ENCODE measurements at places on chromosomes 12 and 14. TPM values are rescaled to one million over a fixed set of nuclear protein-coding genes. Genes with fewer than 3 reads are reported as not detected.

Gene INSM2
- not detected for total RNA-seq

Gene OR10G2
- total RNA-seq = not detected

Gene EFS
- 0.07 TPM for total RNA-seq

Gene RNF212B
- total RNA-seq = not detected

Gene MORN3
- total RNA-seq = 0.22 TPM

Gene SDSL
- total RNA-seq = 9.1 TPM

Gene DHH
- 2.3 TPM for total RNA-seq

Gene NUAK1
- total RNA-seq = 0.02 TPM

Gene CLEC7A
- total RNA-seq = not detected

Gene PPFIA2
- not detected for total RNA-seq

Gene VWF
- 0.53 TPM for total RNA-seq

Gene CHURC1
- 38.7 TPM for total RNA-seq

Gene HOXC4
- total RNA-seq = 1.1 TPM

DNA sequence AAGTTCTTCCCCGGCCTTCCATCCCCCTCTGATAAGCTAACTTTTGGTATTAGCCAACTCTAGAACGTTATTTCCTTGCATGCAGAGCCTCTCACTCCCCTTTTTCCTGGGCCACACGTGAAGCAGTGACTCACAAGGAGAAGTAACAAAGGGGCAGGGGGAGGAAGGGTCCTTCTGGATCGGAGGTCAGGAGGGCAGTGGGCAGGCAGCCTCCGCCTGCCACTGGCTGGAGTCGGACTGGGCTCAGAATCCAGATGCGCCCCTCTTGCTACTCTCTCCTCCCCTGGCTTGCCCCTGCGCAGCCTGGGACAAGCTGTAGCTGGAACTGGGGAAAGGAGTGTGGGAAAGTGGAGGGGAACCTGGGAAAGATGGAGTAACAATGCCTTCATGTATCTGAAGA is 55.0 kb downstream of the TPCN1 start:
- H3K27me3 ChIP-seq = no peaks in the 10 kb centered on the region
- H3K27ac ChIP-seq = no peak overlapping the region
- H3K36me3 ChIP-seq = peaks cover 51% of the 10 kb centered on the region
- no peak for DNase-seq

- no peak overlapping the region for H3K4me3 ChIP-seq
- no peak for DNase-seq
- no peak overlapping the region for H3K27ac ChIP-seq
Measured at GRCh38 chr14:38420048-38420447, 164.2 kb upstream of the CLEC14A start.

- peaks cover 17% of the 10 kb centered on the region for H3K4me1 ChIP-seq
- H3K27me3 ChIP-seq = no peaks in the 10 kb centered on the region
- no peak overlapping the region for H3K4me3 ChIP-seq
- peak overlapping the region; percentile 55 for H3K27ac ChIP-seq
Measured at GRCh38 chr12:24743941-24744793, 204.7 kb downstream of the BCAT1 start.

DNA sequence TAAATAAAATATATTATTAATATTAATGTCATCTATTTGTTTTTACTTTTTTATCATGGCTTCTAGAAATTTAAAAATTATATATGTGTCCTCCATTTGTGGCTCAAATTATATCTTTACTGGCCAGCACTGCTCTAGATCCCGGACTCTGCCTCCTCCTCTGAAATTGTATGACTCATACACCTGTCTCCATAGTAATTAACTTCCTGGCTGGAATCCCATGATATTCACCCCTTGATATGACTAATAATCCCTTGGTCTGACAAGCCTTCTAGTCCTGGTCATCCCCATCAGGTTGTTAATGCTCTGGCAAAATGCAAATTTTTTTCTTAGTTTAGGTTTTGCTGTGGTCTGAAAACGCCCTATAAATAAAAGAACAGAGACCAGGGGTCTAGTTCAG is 116.2 kb downstream of the BMP4 start:
- no peaks in the 10 kb centered on the region for H3K36me3 ChIP-seq
- H3K4me3 ChIP-seq = no peak overlapping the region
- no peak for DNase-seq
- no peaks in the 10 kb centered on the region for H3K4me1 ChIP-seq
- no peaks in the 10 kb centered on the region for H3K27me3 ChIP-seq
- H3K27ac ChIP-seq = no peak overlapping the region

- H3K4me3 ChIP-seq = peak within 1 kb of the TSS; percentile 58
- peak within 1 kb of the TSS; percentile 87 for H3K27ac ChIP-seq
- no peaks in the 10 kb centered on the region for H3K27me3 ChIP-seq
- H3K36me3 ChIP-seq = no peaks in the 10 kb centered on the region
Measured at GRCh38 chr12:101876861-101877805, at the start of gene DRAM1. Gene DRAM1 (plus strand): TSS chr12:101877580. CDS start chr12:101877790, 210 bp downstream.

- H3K36me3 ChIP-seq = peaks cover 17% of the 10 kb centered on the region
- H3K4me3 ChIP-seq = no peak overlapping the region
- no peak overlapping the region for H3K27ac ChIP-seq
- no peak for DNase-seq
Measured at GRCh38 chr14:74840603-74841030, 35.3 kb downstream of the PROX2 start.

- H3K36me3 ChIP-seq = peaks cover 22% of the 10 kb centered on the region
- DNase-seq = no peak
- H3K27ac ChIP-seq = no peak overlapping the region
Measured at GRCh38 chr14:91142214-91142668, 28.4 kb downstream of the DGLUCY start.

DNA sequence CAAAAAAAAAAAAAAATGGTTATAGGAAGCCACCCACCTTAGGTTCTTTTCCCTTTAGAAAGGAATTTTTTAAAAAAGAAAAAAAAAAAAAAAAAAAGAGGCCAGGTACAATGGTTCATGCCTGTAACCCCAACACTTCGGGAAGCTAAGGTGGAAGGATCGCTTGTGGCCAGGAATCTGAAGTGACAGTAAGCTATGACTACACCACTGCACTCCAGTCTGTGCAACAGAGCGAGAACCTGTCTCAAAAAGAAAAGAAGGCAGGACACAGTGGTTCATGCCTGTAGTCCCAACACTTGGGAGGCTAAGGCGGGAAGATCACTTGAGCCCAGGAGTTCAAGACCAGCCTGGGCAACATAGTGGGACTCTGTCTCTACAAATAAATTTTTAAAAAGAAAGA is 36.0 kb downstream of the SPTLC2 start:
- H3K4me1 ChIP-seq = no peaks in the 10 kb centered on the region
- DNase-seq = no peak
- H3K36me3 ChIP-seq = peaks cover 18% of the 10 kb centered on the region
- H3K27ac ChIP-seq = peak overlapping the region; percentile 6

DNA sequence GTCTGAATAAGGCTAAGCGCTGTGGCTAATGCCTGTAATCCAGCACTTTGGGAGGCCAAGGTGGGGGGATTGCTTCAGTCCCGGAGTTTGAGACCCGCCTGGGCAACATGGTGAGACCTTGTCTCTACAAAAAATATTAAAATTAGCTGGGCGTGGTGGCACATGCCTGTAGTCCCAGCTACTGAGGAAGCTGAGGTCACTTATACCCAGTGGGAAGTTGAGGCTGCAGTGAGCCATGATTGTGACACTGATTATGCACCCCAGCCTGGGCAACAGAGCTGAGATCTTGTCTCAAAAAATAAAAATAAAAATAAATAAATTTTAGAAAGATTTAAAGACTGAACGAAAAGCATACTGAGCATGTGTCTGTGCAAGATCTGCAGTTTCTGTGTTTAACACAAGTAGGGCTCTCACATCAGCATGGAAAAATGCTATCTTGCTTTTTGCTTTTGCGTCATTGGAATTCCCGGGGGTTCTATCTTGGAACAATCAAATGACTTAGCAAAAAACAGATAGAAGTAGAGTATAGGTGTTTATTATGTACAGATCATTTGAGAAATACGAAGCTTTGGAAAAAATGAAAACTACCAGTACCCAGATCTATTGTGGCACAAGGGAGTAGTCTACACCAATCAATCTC is 161.9 kb downstream of the CAPZA3 start:
- peaks cover 9% of the 10 kb centered on the region for H3K4me1 ChIP-seq
- H3K27ac ChIP-seq = no peak overlapping the region
- H3K4me3 ChIP-seq = no peak overlapping the region
- DNase-seq = no peak
- no peaks in the 10 kb centered on the region for H3K27me3 ChIP-seq

- DNase-seq = no peak
- H3K27ac ChIP-seq = peak overlapping the region; percentile 97
- H3K4me1 ChIP-seq = peaks cover 16% of the 10 kb centered on the region
- no peaks in the 10 kb centered on the region for H3K36me3 ChIP-seq
- H3K4me3 ChIP-seq = peak overlapping the region; percentile 67
- H3K27me3 ChIP-seq = no peaks in the 10 kb centered on the region
Measured at GRCh38 chr14:39265806-39266524, 32.2 kb downstream of the MIA2 start.

GRCh38 chr14:68340262-68340661 is 452.6 kb downstream of the ZFP36L1 start:
- H3K27me3 ChIP-seq = no peaks in the 10 kb centered on the region
- H3K27ac ChIP-seq = no peak overlapping the region
- H3K36me3 ChIP-seq = no peaks in the 10 kb centered on the region
- H3K4me3 ChIP-seq = no peak overlapping the region
- no peaks in the 10 kb centered on the region for H3K4me1 ChIP-seq

DNA sequence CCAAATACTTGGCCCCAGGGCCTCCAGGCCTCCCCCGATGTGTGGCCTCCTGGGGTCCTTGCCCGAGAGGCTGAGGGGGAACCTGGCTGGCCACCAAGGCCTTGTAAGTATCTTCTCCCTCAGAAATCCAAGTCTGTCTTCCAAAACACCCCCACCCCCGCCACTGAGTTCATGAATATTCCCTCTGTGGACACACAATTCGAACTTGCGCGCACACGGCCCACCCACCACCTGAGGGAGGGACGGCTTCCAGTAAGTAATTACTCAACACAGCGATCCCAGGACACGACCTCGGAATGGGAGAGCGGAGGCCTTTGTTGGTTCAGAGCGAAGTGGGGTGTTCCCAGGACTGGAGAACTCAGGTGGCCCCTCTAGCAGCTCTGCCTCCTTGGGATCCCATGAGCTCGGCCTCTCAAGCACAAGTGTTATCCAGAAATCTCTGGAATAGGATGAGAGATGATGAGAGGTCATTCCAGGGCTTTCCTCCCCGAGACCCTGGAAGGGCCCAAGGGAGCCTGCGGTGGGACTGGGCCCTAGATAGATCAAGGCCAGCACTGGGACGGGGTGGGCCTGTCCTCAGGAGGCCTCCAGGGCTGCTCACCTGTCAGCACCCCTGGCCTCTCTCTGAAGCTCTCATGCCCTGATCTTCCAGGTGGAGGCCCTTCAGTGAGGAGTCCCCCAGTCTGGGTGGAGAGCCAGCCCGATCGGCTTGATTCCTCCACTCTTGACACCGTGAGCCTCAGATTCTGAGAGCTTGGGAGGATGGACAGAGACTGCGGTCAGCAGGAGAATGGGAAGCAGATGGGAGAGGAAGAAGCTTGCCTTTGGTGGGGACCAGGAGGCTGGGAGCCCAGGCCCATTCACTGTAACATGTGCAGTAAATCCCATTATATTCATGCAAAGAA is 219.0 kb upstream of the RTL1 start:
- H3K4me3 ChIP-seq = no peak overlapping the region
- H3K4me1 ChIP-seq = no peaks in the 10 kb centered on the region
- peaks cover 60% of the 10 kb centered on the region for H3K27me3 ChIP-seq
- DNase-seq = no peak
- H3K27ac ChIP-seq = no peak overlapping the region

- peaks cover 48% of the 10 kb centered on the region for H3K4me1 ChIP-seq
- no peak overlapping the region for H3K4me3 ChIP-seq
- H3K36me3 ChIP-seq = no peaks in the 10 kb centered on the region
- H3K27me3 ChIP-seq = no peaks in the 10 kb centered on the region
- DNase-seq = no peak
Measured at GRCh38 chr12:95200128-95200894, 17.0 kb downstream of the FGD6 start.

- no peak overlapping the region for H3K4me3 ChIP-seq
- no peak overlapping the region for H3K27ac ChIP-seq
- no peaks in the 10 kb centered on the region for H3K27me3 ChIP-seq
- H3K36me3 ChIP-seq = no peaks in the 10 kb centered on the region
- no peaks in the 10 kb centered on the region for H3K4me1 ChIP-seq
- no peak for DNase-seq
Measured at GRCh38 chr12:24246934-24247333, 297.5 kb upstream of the SOX5 start.

DNA sequence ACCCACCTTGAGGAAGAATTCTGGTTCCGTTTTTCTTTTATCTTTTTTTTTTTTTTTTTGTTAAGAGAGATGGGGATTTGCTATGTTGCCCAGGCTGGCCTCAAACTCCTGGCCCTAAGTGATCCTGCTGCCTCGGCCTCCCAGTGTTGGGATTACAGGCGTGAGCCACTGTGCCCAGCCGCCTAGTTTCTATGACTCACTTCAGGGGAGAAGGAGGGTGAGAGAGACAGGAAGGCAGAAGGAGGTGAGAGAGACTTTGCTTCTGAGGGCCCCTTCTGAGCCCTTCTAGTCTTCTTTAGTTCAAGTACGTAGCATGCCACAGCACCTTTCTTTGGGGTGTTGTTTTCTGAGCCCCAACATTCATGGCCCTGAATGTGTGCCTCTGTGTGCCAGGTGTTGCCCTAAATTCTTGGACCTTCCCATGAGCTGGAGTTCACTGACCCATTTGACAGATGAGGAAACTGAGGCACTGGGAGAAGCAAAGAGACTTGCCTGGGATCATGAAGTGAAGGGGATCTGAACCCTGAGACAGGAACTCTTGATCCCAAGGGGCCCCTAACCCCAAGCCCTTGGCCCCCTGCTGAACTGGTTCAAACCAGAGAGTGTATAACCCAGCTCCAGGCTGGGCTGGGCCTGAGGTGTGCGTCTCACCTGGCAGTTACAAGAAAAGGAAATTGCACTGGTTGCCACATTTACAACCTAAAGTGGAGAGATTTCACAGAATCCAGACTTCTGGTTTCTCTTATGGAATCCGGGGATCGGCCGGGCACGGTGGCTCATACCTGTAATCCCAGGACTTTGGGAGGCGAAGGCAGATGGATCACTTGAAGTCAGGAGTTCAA is 20.8 kb downstream of the SH2B3 start:
- no peak overlapping the region for H3K4me3 ChIP-seq
- H3K36me3 ChIP-seq = peaks cover 71% of the 10 kb centered on the region
- DNase-seq = no peak
- no peaks in the 10 kb centered on the region for H3K27me3 ChIP-seq
- H3K27ac ChIP-seq = no peak overlapping the region

DNA sequence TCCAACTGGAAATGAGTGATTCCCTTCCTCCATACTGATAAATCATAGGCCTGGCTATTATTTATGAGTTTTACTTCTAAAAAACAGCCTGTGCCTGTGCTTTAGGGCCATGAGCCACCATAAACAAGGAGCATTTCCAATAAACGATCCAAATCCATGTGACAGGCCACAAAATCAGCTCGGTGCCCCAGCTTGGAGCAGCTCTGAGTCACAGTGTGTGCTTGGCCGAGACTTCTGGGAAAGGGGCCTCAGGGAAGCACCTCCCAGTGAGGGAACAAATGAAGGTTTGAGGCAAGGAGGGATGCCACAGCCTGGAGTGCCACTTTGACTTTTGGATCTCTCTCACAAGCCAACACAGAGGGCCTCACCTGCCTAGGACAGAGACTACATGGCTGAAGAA is 190.4 kb downstream of the NTF3 start:
- peaks cover 14% of the 10 kb centered on the region for H3K27me3 ChIP-seq
- no peak overlapping the region for H3K4me3 ChIP-seq
- H3K36me3 ChIP-seq = no peaks in the 10 kb centered on the region
- no peak for DNase-seq
- no peaks in the 10 kb centered on the region for H3K4me1 ChIP-seq

All from K562 (cell line).